ENCODE measurements at places on chromosomes 3 and 15.

DNA sequence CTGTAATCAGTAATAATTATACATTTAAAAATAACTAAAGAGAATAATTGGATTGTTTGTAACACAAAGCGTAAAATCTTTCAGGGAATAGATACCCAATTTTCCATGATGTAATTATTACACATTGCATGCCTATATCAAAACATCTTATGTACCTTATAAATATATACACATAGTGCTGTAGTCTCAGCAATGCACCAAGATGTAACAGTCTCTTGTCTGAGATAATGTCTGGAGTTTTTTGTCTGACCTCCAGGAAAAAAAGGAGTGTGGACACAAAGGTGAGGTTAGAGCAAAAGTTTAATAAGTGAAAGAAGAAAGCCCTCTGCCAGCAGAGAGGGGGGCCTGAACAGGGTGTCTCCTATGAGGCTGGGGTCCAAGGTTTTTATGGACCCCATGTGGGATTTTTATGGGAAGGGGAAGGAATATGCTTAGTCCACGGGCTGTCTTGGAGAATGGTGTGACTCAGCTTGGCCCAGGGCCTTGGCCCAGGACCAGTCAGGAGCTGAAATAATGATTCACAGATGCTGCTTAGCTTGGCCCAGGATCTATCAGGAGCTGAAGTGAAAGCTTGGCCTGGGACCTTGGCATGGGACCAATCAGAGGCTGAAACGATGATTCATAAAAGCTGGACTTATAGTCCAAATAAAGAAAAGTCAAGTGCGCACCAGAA, 545.0 kb downstream of the ZPLD1 start:
- peak; percentile 41 for DNase-seq

GRCh38 chr3:18199757-18200156, 225.4 kb downstream of the SATB1 start:
- DNase-seq: no peak

DNA sequence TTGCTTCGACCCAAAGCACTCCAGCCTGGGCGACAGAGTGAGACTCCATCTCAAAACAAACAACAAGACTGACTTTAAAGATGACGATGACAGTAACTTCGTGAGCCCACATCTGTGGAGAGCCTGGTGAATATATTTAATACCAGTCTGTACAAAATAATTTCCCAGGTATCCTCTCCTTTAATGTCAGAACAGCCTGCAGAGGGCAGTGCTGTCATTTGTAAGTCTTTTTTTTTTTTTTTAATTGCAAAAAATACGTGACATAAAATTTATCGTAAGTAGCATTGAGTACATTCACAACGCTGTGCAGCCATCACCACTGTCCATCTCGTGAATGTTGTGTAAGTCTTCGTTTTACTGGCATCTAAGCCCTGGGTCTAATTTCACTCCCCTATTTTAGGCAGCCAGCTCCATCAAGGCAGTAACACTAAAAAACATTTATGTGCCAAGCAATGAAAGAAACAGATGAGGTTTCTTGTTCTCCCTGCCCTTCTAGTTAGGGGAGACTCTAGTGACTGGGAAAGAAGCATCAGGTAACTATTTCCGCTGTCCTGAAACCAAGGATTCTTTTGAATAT, 1.4 kb downstream of the HTD2 start:
- no peak for DNase-seq

- no peak for DNase-seq
Measured at GRCh38 chr3:182136008-182136910, 424.5 kb downstream of the SOX2 start.

GRCh38 chr15:38885471-38885952, 320.9 kb upstream of the RASGRP1 start:
- DNase-seq: no peak

- no peak for DNase-seq
Measured at GRCh38 chr3:114206342-114206741, 27.5 kb upstream of the DRD3 start.

- DNase-seq: no peak
Measured at GRCh38 chr3:141239511-141240281, 8.1 kb downstream of the PXYLP1 start.

- DNase-seq: no peak
Measured at GRCh38 chr3:23113455-23114171, 89.5 kb upstream of the UBE2E2 start.

- no peak for DNase-seq
Measured at GRCh38 chr15:83445643-83446042, 1.5 kb upstream of the SH3GL3 start.

DNA sequence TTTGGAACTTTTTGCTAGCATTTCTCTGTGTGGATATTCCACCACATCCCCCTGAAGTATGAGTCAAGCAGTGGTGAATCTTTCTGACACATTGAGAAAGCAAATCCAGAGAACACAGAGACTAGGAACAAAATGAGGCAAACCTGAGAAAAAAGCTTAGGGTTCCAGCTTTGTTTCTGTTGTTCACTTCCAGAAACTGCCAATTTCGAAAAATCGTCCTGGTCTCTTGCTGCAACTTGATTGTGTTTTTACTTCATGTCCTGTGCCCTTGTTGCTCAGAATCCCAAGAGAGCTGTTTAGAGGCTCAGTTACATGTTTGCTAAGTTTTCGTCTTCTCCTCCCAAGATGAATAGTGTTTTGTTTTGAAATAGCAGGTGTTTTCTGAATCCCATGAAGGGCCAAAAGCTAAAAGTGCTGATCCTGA, 13.7 kb downstream of the MAP2K1 start:
- DNase-seq: no peak

DNA sequence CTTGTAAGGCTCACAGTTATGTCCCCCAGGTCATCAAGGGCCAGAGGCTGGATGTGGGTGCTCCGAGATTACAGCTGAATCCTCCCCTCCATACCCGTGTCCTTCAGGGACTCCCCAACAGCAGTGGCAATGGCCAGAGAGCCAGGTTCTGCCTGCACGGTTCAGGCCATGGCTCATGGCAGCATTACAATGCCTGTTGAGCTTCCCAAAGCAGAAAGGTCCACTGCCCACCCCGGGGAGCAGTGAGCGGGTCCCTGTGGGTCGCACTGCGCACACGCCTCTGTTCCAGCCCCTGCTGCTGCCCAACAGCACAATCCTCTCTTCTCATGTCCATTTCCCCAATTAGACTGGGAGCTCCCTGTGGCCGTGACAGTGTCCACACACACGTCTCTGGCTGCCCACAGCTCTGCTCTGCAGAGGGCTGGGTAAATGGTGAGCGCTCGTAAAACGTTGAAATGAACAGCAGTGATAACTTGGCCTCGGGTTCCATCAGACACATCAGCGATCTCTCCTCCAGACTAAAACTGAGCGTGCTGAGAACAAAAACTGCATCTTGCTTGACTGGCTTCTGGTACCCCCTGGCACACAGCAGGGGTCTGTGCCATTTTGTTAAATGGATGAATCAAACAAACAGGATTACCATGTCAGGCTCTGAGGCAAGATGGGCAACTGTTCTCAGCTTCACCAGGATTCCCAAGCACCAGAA, 80.4 kb downstream of the VGLL4 start:
- DNase-seq: no peak

- DNase-seq: no peak
Measured at GRCh38 chr3:149118724-149119123, 10.7 kb upstream of the HPS3 start.

- peak; percentile 32 for DNase-seq
Measured at GRCh38 chr3:38834110-38834509, 18.1 kb upstream of the SCN10A start.

Measured in renal cortex interstitium (tissue), 15 donors.